ENCODE measurements at places on chromosomes 4 and X.

- DNase-seq: no peak
Measured at GRCh38 chrX:6311540-6311939, 82.9 kb upstream of the NLGN4X start.

DNA sequence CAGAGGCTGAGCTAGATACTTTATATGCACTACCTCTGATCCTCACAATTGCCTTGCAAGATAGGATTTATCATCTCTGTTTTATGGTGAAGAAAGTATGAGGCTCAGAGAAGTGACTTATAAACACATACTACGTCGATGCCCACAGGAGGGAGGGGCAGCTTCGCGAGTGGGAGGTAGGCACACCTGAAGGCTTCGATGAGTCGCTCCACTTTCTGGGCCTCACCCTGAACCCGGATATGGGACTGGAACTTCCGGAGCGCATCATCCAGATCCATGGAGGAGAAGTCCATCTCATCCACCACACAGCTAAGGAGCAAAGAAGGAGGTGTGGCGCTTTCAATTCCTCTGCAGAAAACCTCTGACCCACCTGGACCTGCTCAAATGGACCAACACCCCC is 22.9 kb upstream of the KDM5C start:
- no peak for DNase-seq

DNA sequence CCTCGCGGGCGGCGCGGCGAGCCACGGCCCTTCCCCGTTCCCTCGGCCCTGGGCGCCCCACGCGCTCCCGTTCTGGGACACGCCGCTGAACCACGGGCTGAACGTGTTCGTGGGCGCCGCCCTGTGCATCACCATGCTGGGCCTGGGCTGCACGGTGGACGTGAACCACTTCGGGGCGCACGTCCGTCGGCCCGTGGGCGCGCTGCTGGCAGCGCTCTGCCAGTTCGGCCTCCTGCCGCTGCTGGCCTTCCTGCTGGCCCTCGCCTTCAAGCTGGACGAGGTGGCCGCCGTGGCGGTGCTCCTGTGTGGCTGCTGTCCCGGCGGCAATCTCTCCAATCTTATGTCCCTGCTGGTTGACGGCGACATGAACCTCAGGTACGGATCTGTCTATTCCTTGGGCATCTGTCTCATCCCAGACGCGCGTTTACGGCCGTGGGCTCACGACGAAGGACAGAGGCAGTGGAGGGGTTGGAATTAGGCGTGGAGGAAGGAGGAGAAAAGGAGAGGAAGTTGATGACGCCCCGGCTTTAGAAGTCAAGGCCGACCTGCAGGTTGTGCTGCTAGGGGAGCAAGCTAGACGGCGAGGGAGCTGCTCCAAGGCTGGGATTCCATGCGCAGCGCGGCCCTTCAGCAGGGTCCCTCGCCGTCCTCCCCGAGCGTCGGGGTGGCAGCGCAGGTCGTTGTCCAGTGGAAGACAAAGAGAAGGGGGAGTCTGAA is 792 bp downstream of the SLC10A4 start:
- no peak for DNase-seq

DNA sequence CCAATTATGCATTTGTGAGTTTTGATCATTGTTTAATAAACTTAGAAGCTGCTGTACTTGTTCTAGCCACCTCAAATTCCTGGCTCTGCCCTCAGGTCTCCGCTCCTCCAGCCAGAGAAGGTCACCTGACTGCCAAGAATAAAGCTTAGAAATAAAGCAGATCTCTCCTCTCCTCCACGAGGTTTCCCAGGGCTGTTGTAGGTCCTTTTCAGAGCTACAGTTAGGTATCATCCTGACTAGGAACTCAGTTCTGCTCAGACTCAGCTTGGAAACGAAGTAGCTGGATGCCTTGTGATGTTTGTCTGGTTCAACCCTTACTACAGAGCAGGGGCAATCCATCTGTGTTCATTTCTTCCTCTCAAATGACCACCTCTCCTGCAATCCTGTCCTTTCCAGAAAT is 79.1 kb upstream of the RAPGEF2 start:
- DNase-seq: no peak

DNA sequence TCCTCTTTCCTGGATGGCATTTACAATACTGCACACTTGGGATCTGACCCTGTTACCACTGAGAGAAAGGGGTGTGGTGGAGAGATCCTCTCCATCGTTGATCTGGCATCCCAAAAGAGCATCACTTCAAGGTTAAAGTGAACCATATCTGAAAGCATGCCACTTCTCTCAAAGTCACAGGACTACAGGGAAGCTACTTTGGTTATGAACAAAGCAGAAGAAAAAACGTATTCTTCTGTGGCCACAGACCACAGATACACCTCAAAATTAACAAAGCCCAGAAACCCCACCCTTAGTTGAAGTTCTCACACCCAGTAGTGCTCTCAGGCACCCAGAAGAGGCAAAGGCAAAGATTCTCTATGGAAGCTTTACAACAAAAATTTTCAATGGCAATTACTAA is 108.3 kb downstream of the JADE1 start:
- peak; percentile 9 for DNase-seq

DNA sequence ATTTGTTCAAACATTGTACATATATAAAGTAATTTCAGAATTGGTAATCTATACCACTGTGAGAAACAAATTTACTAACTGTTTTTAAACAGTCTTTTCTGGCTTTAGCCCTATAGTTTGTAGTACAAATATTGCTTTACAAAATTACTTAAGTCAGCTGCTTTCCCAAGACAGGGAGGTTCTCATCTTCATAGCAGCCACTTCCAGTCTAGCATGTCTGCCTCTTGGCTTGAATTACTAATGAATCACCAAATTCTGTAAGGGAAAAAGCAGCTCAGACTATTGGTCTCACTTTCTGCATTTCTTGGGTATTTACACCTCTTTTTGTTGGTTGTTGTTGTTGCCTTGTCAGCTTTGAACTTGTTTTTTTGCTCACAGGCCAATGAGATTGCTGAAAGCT is 187.2 kb downstream of the NPFFR2 start:
- DNase-seq: no peak

DNA sequence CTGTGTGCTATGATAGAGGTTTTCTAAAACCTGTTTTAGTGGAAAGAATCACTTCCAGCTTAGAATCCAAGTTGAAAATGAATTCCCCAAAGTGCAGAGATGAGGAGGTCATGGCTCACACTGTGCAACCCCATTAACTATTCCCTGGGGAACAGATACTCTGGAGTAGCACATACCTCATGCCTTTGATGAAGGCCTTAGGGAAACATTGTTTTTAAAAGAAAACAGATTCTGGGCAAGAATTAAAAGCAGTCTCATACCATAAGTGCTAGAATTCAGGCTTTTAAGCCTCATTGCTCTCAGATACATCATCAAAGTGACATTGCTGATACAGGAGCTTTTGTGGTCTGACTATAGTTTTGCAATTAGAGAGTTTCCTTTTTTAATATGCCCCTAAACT is 115.1 kb downstream of the NDST4 start:
- DNase-seq: no peak

GRCh38 chr4:122636697-122637096 is 15.8 kb upstream of the IL21 start:
- DNase-seq: no peak

Data from pons (tissue), 1 donor.